ENCODE measurements at places on chromosomes 12 and 14. TPM values are rescaled to one million over a fixed set of nuclear protein-coding genes. Genes with fewer than 3 reads are reported as not detected.

ZNF605 gene
- total RNA-seq: 7.1 TPM

SOS2 gene
- total RNA-seq: 20.6 TPM

BBOF1 gene
- total RNA-seq: 5.8 TPM

KCNA1 gene
- under 0.01 TPM for total RNA-seq

NEUROD4 gene
- total RNA-seq: not detected
